ENCODE measurements at places on chromosomes 5 and 9. TPM values are rescaled to one million over a fixed set of nuclear protein-coding genes. Genes with fewer than 3 reads are reported as not detected.

- DNase-seq = no peak
Observed at GRCh38 chr9:134605351-134605965, 36.1 kb upstream of the COL5A1 start.

ENG gene
- 16.7 TPM for total RNA-seq

DNA sequence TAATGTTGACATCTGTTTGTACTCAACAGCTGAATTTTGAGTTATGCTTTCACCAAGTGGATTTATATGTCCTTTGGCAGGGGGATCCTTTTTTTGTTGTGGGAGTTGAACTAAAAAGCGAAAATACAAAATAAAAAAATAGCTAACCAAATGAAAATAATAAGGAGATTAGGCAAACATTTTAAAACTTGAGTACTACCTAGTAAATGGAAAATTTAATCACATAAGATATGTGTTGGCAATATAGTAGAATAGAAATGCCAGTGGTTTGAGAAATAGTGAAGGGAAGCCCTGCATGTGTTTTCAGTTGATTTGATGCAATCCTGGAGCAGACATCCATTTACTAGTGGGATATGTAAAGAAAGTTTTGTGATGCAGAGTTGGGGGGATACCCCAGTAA, 98.0 kb downstream of the RASGRF2 start:
- DNase-seq = no peak

DNA sequence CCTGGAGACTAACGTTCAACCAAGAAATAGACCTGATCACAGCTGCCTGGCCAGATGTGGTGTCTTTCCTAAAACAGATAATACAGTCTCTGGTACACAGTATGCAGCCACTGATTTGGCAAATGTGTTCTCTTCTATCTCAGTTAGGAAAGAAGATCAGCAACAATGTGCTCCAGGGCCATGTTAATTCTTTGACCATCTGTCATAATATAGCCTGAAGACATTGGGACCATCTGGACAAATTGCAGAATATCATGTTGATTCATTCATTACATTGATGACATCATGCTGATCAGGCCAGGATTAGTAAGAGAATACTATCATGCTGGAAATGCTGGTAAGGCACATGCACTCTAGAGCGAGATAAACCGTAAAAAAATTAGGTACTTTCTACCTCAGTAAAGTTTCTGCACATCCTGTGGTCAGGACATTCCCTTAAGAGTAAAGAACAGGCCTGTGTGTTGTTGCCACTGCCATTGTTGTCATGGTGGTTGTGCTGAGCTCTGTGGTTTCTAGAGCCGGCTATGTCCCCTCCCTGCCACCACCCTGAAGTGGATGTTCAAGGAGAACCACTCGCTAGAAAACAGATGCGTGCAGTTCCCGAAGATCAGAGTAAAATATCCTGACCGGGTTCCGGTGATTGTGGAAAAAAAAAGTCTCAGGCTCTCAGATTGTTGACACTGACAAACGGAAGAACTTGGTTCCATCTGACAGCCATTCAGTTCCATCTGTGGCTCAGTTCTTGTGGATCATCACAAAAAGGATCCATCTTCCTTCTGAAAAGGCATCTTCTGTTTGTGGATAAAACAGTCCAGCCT, 6.4 kb upstream of the JMY start:
- DNase-seq = peak; percentile 15

- DNase-seq = no peak
Observed at GRCh38 chr5:170745481-170746071, 37.9 kb upstream of the GABRP start.

DNA sequence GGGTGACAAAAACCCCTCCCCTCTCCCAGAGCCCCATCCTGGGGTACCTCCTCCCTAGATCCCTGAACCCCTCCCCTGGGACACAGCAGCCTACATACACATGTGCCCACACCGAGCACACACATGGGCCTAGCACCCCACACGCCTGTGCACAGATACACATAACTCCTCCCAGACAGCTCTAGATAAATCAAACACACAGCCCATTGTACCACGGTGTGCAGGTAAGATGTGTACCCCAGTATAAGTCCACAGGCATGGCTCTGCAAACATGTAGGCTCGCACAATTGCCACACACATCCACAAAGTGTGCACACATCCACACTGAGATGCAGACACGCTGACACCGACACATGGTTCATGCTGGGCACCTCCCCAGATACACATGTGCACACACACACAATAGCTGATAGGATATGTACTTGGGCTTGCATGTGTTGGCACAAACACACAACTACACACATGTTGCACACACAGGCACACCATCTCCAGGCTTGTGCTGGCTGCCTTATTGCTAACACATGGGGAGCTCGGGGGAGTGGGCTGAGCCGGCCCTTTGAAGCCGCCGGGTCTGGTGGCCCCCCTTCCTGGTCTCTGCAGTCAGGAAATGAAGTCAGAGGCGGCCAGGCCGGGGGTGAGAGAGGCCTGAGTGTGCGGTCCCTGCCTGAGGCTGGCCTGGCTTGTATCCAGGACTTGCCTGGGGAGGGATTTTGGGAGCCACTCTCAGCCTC, 30.2 kb downstream of the GOLGA2 start:
- DNase-seq = no peak

GRCh38 chr9:100579665-100580064, 1.8 kb downstream of the CAVIN4 start:
- no peak for DNase-seq
